ENCODE measurements at places on chromosomes 5 and 9.

DNA sequence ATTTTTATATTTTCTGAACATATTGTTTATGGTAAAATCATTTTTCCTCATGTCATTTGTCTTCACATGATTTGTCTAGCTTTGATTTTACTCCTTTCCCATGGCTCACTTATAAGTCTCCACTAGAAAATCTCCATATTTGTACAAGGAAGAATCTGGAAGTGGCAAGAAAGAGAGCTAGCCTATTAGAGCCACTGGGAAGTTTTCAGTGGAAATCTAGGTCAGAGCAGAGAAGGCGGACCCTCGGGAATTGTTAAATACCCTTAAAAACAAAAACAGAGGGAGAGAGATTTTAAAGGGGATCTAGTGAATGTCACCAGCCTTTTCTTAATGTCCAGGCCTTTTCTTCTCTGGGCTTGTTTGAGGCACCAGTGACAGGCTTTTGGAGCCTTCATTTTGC is 56.6 kb downstream of the GRAMD2B start:
- DNase-seq, result no peak

- no peak for DNase-seq
Observed at GRCh38 chr5:141343242-141343952, at the start of gene PCDHGA3. Gene PCDHGA3 (plus strand): TSS chr5:141343829. CDS start chr5:141344034, 205 bp downstream.

GRCh38 chr9:91755761-91756509 is 194.1 kb downstream of the ROR2 start:
- DNase-seq, result no peak

DNA sequence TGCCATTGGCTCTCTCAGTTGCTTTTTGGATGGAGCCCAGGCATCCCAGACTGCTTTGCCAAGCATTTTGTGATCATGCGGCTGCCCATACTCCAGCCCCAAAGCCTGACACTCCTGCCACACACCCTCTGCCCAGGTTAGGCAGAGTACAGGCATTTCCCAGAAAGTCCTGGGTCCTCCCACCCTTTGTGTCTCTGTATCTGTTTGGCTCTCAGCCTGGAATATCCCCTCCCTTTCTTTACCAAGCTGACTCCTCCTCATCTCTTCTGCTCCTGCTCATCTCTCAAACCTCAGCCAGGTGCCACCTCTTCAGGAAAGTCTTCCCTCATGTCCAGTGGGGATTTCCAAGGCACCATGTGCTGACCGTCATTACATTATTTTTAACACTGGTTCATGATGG is 14.3 kb upstream of the SH3RF2 start:
- DNase-seq, result no peak

- DNase-seq, result peak; percentile 16
Observed at GRCh38 chr5:31531543-31531887, 378 bp downstream of the DROSHA start.

- DNase-seq, result no peak
Observed at GRCh38 chr5:149217096-149217802, 54.4 kb upstream of the AFAP1L1 start.

DNA sequence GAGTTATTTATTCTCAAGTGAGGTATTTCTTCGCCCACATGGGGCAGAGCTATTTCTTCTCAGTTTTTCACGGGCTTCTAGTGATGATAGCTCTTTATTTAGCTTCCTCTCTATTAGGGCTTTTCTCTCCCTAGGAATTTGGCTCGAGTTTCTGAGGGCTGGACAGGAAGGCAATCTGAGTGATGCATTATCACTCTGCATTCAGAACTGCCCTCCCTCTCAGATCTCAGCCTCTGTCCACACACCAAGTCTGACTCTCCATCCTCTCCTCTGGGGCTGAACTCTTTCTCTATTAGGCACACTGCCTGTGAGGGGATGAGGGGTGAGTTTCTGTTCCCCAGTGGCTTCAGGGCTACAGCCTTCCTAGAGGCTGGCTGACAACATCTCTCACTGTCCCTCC is 14.9 kb upstream of the SCAMP1 start:
- no peak for DNase-seq

DNA sequence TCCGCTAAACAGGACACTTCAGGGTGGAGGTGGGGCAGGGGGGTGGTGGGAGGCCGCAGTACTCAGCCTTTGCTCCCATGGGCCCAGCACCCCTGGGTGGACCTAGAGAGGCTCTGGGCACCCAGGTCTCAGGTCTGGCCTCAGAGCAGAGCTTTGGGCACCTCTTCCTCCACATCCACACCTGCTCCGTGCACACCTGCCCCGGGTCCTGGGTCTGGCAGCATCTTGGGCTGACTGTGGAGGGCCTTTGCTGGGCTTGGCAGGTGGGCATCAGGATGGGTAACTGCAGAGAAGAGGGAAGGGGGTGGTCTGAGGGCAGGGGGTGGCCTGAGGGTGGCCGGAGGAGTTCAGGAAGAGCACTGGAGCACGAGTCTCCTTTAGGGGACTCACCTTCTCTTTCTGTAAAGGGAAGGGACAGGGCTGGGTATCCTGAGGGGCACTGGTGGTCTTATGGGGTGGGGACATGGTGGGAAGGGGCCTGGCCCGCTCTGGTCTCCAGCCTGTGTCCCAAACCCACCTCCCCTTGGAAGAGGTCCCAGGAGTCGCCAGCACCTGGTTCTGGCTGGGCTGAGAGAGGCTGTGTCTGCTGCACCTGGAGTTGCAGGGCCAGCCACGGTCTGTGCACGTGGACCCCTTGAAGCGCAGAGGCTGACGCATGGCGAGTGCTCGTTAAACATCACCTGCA is 106.7 kb upstream of the IER5L start:
- DNase-seq, result no peak

DNA sequence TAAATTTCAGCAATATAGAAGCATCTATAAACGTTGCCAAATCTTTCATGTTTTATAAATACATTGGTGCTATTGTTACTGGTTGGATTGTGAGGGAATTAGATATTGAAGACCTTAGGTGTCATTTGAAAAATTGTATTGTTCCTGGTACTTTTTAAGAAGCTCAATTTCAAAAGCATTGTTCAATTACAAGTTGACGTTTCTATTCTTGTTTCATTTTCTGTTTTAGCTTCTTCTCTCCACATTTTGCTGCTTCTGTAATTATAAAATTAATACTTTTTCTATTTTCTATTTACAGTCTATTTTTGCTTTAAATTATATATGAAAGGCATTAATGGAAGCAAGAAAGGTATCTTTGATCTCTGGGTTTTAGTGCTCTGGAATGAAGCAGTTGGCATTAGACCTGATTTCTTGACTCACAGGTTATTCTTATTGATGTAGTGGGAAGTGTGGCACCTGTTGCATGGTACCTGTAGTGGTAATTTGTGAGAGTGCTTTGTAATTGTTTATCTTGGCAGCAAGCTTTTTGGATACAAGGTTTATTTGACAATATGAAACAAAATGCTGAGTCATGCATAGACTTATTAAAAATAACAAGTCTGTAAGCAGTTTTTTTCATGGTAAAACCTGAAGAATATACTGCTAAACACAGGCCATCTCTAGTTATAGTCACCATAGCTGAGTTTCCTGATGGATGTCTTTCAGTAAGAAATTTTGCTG is 13.2 kb downstream of the MACIR start:
- no peak for DNase-seq

- no peak for DNase-seq
Observed at GRCh38 chr5:51380603-51381207, 2.5 kb upstream of the ISL1 start.

DNA sequence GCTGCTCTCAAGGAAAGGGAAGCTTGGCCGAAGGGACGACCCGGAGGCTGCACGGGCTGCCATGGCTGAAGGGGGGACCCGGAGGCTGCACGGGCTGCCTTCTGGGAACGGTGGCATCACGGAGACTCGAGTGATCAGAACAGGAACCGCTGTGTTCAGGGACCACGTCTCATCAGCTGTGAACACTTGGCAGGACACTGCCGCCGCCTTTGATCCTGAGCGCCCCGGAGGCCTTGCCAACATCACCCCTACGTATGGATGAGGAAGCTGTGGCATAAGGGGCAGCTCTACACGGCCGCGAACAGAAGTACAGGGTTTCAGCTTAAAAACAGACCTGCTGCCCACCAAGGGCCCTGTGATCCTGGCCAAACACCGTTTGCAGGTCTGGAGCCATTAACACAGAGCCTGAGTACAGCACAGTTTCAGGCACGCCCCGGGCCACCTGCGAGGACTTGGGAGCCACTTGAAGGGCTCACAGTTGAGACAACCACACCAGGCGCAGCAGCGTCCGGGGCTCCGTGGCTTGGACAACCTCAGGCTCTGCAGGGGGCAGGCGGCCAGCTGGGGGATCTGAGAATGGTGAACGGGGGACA is 23.9 kb upstream of the TERT start:
- DNase-seq, result no peak

- DNase-seq, result no peak
Observed at GRCh38 chr9:77848897-77849296, 182.7 kb downstream of the GNAQ start.

GRCh38 chr9:113222482-113222841 is 1.1 kb downstream of the SLC31A1 start:
- no peak for DNase-seq
